Breast epithelium (tissue), 4 donors: ENCODE measurements at places on chromosomes 5 and 9.
A peak's percentile ranks its signal among the peaks of the same experiment; 100 is the strongest.

- DNase-seq: no peak
Measured at GRCh38 chr9:14779566-14780022, 57.1 kb upstream of the CER1 start.

GRCh38 chr5:12566441-12566840, 662.2 kb upstream of the CTNND2 start:
- no peak for DNase-seq

- DNase-seq: no peak
Measured at GRCh38 chr5:78779262-78779661, 130.7 kb upstream of the LHFPL2 start.

DNA sequence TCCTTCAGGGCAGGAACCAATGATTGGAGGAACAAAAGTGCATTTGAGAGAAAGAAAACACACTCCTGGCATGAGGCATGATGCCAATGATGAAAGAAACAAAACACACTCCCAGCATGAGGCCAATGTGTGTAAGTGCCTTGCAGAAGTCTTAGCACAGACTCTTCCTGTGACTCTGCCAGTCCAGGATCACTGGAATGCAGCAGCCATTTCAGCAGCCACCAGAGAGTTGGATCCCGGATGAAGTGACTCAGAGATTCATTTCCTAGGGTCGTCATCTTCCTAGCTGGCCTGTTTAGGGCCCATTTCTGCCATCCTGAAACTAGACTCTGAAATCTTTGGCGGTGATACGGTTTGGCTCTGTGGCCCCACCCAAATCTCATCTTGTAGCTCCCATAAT, 212.5 kb downstream of the CFAP90 start:
- no peak for DNase-seq

DNA sequence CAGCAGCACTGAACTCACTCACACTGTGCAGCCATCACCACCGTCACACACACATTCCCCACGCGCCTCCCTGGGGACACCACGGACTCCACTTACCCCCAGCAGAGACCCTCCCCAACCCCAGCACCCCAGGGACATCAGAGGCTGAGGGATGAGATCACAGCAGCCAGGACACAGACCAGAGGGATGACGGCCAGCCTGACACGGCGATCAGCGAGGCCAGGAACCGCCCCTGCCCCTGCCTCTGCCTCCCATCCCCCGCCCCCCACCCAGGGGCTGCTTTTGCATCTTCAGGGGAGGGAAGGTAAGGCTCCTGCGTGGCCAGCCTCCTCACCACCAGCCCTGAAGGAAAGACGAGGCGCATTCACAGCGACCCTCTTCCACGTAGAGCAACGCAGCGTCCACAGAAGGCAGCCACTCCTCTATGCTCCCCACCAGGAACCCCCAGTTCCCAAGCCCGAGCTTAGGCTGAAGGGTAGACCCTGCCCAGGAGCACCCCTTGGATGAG, 104.5 kb downstream of the VAV2 start:
- no peak for DNase-seq

DNA sequence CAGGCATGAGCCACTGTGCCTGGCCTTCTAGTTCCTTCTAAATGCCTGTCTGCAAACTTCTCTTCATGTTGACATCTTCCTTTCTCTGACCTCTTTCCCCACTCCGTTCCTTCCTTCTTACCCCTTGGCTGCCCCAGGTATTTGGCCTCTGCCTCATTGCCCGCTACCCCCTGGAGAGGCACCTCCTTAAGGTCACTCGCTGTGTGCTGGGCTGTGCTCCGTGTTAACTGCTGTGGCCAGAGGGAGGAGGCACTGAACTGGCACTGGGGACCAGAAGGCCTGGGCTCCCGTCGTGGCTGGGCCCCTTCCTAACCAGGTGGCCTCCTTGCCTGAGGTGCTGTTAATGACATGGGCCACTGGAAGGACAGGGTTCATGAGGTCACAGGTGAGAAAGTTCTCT, 39.4 kb downstream of the LAMC3 start:
- no peak for DNase-seq

GRCh38 chr9:108259917-108260675, 595.7 kb downstream of the ACTL7B start:
- DNase-seq: no peak

DNA sequence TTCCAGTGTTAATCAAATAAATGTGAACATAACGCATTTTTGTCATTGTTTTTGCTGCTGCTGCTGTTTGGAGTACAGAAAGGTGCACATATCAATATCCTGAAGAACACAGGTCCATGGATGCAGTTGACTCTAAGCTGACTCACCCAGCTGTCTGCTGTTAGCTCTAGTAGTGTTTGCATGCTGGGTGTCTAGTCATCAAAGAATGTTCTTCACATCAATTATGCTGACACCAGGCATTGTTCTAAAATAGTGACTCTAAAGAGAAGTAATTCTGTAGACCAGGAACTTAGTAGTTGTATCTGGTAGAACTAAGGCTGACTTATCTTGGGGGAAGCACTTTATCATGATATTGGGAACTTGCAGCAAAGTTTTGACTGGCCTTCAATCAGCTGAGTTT, 55.7 kb upstream of the DPYSL3 start:
- DNase-seq: no peak

GRCh38 chr9:73845954-73846690, 651.0 kb upstream of the RORB start:
- DNase-seq: no peak

GRCh38 chr5:143116814-143117213, 286.7 kb downstream of the NR3C1 start:
- no peak for DNase-seq

GRCh38 chr9:20178679-20179078, 389.8 kb upstream of the SLC24A2 start:
- DNase-seq: no peak

DNA sequence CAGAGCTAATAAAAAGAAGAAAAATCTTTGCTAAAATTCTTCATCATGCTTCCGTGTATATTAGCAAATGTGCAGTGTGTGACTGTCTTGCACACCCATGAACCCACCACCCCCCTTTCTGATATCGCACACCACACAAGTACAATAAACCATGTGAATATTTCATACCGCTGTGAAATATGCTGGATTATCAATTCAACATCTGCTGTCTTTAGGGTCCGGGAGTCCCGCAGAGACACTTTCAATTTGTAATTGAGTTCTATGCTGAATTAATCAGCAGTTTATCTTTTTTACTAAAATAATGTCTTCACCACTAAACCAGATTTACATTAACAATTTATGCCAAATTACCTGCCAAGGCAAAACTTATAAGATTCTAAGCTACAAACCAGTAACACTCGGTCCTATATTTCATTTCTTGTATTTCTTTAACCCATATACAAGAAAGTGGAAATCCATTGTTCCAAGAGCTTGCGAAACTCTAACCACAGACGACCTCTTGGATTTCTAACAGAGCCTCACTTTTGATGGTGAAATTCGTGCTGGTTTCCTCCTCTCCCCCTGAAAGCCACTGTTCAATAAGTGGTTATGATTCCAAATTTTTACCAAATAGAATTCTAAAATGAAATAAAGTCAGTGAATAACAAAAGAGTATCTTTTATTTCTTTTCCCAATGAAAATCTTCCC, 44.2 kb downstream of the PSMB7 start:
- DNase-seq: no peak

DNA sequence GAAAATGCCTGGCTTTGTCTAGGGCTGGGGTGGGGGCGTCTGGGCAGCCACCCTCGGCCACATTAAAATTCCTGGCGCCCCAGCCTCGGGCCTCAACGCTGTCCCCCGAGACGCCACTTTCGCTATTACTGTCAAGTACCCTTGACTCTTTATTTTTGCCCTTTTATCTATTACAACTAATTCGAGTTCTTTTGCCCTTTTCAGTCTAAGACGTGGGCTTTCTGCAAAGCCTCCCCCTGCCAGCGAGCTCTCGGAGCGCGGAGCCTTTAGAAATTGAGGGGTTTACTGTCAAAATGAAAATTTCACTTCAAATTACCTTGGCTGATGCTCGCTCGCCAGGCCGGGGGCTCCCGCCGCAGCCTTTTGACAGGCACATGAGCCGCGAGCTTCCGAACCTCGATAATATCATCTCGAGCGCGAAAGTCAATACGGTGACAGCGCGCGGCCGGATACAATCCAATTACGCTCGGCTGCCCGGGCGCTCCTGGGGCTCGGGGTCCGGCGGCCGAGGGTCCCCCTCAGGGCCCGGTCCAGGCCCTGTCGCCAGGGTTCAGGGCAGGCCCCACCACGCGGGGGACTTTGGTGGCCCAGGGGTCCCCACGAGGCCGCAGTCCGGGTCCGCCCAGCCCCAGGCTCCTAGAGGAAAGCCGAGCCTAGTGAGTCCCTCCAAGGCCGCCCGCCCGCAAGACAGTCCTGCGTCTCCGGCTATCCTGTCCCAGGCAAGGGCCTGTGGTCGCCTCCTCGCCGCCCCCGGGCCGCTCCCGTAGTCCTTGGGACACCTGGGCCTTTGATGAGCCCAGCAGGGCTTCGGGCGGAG, 6.7 kb downstream of the IRX4 start:
- DNase-seq: no peak

DNA sequence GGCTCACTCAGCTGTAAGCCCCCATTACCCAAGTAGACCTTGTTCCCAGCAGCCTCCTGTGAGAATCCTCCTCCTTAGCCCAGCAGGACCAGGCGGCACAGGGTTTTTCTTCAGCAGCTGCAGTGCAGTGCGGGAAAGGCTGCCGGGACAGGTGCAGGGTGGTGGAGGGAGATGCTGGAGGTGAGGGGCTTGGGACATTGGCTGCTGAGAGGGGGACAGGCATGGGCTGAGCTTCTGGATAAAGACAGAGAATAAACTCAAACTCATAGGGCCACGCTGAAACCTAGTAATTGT, 174.7 kb downstream of the CACNA1B start:
- no peak for DNase-seq

DNA sequence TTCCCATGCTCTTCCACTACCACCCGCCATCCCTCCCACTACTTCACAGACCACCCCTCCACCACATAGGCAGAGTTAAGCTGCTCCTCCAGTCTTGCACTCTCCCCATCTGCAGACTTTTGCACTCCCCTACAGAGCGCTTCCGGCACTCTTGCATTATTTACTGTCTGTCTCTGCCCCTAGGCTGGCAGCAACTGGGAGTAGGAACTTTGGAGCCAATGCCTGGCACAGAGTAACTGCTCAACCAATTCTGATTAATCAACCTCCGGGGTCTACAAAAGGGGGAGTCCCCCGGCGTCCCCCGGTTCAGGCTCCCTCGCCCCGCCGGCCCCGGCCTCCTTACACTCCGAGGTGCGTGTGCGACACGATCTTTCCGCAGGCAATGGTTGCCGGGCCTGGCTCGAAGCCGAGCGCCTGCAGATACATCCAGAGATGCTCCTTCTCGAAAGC, 498 bp downstream of the HAUS6 start:
- DNase-seq: no peak

- DNase-seq: peak; percentile 93
Measured at GRCh38 chr9:89664896-89665329, 60.1 kb downstream of the GADD45G start.

DNA sequence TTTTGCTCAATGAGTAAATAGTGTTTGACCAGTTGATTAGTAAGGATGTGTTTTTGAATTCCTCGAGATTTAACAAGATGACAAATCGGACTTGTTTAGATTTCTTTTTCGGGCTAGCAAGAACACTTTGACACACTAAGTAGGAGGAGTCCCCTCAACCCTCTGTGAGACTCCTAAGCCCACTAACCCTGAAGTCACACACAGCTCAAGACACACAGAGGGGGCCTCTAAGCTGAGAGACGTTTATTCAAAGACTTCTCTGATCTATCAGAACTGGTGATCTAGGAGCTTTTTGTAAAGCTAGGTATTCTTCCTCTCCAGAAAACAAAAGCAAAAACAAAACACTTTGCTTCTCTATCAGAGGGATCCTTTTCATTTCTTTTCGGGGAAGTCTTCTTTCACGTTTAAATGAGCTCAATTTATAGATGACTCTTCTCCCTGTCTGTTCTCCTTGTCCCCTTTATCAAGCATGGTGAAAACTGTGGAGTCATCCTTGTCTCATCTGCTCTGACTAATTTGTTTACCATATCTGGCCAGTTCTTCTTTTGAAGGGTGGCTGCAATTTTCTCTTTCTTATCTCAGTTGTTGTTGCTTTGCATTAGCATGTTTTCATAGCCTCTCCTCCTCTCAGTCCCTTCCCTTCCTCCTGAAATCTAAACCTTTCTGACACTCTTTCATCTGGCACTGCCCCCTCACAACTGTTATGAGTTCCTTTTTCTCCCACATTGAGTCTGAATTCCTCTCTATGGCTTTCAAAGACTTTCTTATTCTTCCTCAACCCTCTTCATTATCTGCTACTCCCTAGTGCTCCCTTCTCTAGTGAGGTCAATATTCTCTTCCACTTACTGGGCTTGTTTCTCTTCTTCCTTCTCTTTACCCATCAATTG, 68.5 kb upstream of the RAI14 start:
- no peak for DNase-seq

DNA sequence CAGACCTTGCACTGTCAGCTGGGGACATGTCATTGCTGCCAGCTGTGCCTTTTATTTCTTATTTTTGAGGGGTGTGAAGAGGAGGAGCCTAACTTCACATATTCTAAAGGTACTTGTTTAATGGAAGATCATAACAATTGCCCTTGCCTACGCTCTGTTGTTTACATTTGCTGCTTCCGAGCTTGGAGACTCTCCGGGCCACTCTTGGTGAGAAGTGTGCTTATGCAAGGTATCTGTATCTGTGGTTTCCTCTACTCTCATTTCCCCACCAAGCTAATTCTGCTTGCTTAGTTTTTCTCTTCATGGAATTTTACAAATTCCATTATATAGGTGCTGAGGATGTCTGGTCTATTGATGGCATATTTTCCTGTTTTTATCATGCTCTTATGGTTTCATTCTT, 105.3 kb downstream of the RASGRF2 start:
- no peak for DNase-seq

DNA sequence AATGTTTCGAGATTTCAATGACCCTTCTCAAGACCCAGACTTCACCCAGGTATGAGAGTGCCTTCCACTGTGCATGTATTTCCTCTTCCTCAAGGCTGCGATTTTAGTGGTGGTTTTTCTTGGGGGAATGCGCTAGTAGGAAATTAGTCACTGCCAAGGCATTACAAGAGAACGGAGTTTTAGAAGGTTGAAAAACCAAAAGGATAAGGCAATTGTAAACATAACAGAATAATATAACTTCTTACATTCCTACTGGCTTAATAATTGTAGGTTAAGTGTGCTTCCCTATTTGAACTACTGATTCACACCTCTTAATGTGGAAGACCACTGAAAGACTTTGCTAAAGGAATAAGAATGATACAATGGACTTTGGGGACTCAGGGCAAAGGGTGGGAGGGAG, 38.9 kb downstream of the ACO1 start:
- DNase-seq: no peak

DNA sequence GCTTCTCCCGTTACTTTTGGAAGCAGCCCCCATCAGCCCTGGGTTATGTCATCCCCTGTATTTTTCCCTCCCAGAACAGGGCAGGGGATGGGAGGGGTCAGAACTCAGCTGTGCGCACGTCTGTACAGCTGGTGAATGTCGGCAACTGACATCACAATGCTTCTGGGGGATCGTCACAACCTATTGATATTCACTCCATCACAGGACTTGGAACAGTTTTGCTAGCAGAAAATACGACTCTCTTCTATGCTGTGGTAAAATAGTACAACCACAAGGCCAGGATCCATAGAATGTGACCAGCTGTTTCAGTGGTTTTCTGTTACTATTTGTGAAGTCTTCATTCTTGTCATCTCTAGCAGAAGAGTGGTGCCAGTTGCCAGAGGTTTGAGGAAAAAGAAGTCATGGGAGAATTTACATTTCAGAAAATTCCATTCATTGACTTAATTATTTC, 77.1 kb upstream of the KLF4 start:
- DNase-seq: no peak

GRCh38 chr5:96761618-96762017, 46.1 kb downstream of the ERAP1 start:
- DNase-seq: no peak
